ENCODE measurements at places on chromosomes 3 and 15. TPM values are rescaled to one million over a fixed set of nuclear protein-coding genes. Genes with fewer than 3 reads are reported as not detected.

- DNase-seq: no peak
Observed at GRCh38 chr15:33753012-33753411, 215.3 kb upstream of the CHRM5 start.

- peak; percentile 66 for DNase-seq
Observed at GRCh38 chr15:55279746-55280351, 9.8 kb downstream of the RAB27A start.

Gene SYNPR
- total RNA-seq: not detected

Gene ANKRD34C
- total RNA-seq: not detected

Gene CACNA1D
- total RNA-seq: not detected

DNA sequence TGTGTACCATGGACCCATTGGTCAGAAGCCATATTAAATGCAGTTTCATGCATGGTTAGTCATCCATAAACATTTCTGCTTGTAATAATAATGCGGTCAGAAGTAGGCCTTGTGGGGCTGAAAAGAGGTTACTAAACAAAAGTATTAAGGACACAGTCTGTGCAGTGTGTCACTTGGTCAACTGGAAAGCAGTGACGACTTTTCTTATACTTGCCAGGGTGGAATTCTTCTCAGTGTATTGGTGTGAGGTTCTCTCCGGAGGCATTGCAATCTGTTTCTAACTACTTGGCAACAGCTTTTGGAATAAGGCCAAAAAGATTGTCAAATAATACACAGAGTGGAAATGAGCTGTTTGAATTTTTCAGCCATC, 46.8 kb downstream of the CHL1 start:
- no peak for DNase-seq

Gene GATA2
- 16.2 TPM for total RNA-seq

- no peak for DNase-seq
Observed at GRCh38 chr3:48566401-48566760, 2.8 kb upstream of the UCN2 start.

- DNase-seq: no peak
Observed at GRCh38 chr15:62440362-62441105, 275.4 kb upstream of the C2CD4B start.

DNA sequence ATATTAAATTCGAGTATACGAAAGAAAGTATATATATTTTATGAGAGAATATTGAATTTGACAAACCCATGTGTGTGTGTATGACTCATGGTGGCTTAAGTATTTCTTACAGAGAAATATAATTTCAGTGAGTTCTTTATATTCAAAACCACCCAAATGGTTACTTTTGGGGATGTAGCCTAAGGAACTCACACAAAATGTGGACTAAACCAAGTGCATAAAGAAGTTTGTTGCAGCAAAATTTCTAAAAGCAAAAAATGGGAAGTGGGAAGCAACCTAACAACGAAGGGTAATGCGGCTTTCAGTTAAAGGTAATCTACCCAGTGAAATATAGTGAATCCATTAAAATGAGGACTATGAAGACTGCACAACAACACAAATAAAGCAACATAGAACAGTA, 277.1 kb downstream of the EDEM1 start:
- no peak for DNase-seq

All from pulmonary artery endothelial cell (primary cell).